Hematopoietic multipotent progenitor cell treated with erythropoietin and hydrocortisone succinate and interleukin-3 and kit ligand, for 8 days (in vitro differentiated cells): ENCODE measurements at places on chromosomes 5 and 9.

DNA sequence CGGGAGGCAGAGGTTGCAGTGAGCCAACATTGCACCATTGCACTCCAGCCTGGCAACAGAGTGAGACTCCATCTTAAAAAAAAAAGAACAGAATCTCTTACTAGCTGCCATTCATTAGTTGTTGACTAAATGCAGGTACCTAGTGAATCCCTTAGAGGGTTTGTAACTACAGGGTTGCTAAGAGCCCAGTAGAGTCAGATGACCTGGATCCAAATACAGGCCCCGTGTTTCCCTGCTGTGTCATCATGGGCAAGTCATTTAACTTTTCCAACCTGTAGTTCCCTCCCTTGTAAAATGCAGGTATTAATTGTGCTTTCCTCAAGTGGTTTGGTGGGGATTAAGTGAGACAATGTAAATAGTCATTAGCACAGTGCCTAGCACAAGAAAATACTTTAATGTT, 32.8 kb downstream of the PLAC8L1 start:
- DNase-seq, result no peak

GRCh38 chr5:62077823-62078550, 228.0 kb upstream of the KIF2A start:
- DNase-seq, result no peak

DNA sequence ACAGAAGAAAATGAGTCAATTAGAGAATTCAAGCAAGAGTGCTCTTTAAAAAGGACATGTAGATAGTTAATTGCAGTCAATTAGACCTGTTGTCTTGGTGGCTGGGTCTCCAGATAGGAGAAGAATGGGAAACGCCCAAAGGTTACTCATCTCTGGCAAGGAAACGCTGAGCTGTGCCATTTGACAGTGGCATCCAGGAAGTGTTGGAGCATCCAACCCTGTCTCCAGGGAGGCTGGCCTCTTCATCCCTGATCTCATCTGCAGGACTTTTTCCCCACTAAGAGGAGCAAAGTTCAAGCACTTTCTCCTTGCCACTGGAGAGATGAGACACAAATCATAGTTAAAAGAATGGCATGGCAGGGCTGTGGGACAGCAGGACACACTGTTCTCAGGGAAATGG, 111.7 kb upstream of the MSX2 start:
- no peak for DNase-seq

- no peak for DNase-seq
Observed at GRCh38 chr5:73515232-73515631, 17.0 kb downstream of the BTF3 start.

DNA sequence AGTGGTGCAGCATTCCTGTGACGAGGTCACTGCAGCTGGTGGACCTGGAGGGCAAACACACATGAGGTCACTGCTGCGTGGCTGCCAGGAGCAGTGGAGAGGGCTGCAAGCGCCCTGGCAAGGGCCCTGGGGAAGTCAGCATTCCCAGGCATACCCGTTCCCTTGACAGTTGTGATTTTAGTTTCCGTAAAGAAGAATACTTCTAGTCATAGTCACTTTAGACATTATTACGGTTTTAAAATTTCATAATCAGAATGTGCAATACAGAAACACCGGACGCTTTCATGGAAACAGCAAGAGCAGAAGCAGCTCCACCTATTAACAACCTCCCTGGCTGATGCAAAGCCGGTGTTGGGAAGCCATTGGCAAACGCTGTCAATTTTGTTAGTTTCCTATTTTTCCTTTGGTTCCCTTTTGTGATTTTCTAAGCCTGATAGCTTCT, 129.8 kb downstream of the GADD45G start:
- no peak for DNase-seq

DNA sequence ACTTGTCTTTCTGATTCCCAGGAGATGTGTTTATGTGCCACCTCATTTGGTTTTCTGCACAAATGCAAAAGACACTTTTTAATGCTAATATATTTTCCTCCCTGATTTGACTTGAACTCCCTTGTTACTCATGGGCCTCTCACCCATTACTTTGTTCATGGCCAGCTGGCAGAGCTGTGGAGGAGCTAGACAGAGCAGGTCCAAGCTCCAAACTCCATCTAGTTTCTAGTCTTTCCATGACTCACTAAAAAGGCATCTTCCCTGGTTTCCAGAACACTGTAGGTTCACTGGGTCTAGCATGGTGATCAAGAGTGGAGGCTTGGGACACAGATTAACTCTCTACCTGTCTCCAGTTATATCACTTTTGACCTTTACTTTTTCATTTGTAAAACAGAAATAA, 161.0 kb upstream of the SLC28A3 start:
- DNase-seq, result no peak

- DNase-seq, result no peak
Observed at GRCh38 chr9:90864779-90865178, 63.2 kb downstream of the SYK start.

DNA sequence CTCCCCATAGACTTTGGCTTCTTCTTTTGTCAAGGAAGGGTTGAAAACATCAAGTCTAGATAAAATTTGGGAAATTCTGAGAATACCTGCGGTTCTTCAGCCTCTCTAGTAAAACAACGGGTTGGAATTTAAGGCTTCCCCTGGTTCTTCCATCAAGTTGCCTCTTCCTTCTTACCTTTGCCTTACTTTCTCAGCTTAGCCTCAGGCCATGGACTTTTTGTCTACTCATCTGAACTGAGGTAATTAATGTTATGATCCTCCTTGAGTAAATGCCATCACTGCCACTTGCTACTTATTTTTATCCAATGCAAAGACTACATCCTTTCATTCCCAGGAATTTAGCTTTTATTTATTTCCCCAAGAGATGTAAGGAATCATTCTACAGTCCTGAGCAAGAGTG, 184.4 kb downstream of the MPDZ start:
- DNase-seq, result no peak

GRCh38 chr5:152288917-152289595, 116.0 kb downstream of the NMUR2 start:
- no peak for DNase-seq

GRCh38 chr9:130478736-130479575, 34.2 kb downstream of the ASS1 start:
- no peak for DNase-seq

- DNase-seq, result peak; percentile 51
Observed at GRCh38 chr5:150044329-150044681, 42.0 kb downstream of the CSF1R start.

GRCh38 chr9:109411069-109411761, 86.9 kb downstream of the PTPN3 start:
- no peak for DNase-seq

DNA sequence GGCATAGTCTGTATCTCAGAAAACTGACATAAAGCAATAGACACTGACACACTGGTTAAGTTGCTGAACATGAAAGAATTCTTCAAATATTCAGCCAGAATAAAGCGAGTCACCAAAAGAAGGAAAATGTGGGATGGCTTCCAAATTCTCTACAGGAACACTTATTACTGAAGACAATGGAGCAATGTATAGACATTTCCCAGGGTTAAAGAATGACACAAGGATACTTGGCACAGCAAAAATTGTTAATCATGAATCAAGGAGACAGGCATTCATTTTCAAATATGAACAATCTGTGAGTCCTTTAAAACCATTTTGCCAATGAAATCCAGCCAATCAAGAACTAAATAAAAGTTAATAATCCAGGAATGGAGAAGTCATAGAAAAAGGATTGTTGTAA, 92.5 kb downstream of the MTX3 start:
- DNase-seq, result no peak

DNA sequence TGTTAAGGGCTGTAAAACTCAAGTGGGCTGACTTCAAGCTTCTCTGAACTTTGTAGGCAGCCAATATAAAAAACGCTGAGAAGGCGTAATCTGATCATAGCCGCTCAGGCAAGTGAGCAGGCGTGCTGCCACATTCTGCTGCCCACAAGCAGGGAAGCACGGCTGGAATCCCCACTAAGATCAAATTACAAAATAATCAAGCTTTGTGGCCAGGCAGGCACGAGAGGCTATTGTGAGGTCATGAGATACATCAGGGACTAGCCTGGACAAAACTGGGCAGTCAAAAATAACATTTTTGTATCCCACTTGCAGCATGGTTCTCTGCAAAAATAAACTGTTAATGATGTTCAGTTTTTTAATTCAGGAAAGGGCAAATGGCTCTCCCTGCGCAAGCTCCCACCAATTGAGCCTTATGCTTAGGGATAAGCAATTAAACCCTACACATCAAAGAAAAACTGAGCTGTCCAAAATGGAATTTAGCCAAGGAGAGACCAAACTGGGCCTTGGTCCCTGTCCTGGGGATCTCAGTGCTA, 64.0 kb downstream of the POU5F2 start:
- peak; percentile 5 for DNase-seq

GRCh38 chr5:132322266-132322665, 28.1 kb downstream of the SLC22A4 start:
- no peak for DNase-seq

DNA sequence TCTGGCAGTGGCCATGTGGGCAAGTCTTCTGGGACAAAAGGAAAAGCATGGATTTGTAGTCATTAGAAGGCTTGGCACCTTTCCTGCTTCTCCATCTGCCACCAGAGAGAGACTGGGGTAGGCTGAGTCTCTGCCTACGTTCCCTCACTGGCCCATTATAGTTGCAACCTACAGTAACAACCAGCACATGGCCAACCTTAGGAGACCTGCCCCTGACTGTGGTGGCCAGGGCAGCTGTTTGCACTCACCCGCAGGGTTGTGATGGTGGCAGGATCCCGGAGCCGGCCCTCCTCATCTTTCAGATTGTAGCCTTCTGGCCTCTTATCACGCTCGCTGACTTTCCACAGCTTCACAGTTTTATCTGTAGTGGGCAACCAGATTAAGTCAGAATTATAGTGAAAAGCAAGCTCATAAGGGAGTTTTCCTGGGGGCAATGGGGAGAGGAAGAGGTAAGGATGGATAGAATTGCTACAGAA, 174.9 kb upstream of the GPR151 start:
- no peak for DNase-seq

DNA sequence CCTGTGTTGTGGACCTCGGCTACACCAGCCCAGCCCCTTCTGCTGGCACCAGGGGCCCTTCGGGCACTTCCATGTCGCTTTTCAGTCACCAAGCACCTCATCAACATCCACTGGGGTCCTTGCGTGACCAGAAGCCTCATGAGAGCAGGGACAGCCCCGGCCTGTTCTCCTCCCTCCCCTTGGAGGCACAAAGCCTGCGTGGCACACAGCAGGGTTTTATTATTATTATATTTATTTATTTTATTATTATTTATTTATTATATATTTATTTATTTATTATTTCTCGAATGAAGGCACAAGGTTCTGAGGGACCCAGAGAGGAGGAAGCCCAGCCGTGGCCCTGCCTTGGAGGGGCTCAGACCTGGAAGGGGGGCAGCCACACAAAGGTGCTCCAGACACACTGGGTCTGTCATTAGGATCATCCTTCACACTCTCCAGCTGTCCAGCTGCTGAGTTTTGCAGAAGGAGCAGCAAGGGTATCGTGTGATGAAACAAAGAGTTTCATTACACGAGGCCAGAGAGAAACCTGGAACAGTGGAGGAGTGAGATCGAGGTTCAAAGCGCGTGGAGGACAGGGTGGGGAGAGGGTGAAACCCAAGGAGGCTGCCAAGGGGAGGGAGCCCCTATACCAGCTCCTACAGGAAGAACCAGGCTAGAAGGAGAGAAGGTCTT, 5.2 kb downstream of the VAV2 start:
- no peak for DNase-seq

- no peak for DNase-seq
Observed at GRCh38 chr5:121969660-121970295, 8.0 kb downstream of the SRFBP1 start.

- no peak for DNase-seq
Observed at GRCh38 chr9:76984486-76984885, 35.0 kb upstream of the FOXB2 start.

GRCh38 chr9:138120072-138120471, 242.5 kb downstream of the CACNA1B start:
- no peak for DNase-seq

GRCh38 chr9:121895818-121896544, 197.1 kb downstream of the TTLL11 start:
- peak; percentile 46 for DNase-seq

DNA sequence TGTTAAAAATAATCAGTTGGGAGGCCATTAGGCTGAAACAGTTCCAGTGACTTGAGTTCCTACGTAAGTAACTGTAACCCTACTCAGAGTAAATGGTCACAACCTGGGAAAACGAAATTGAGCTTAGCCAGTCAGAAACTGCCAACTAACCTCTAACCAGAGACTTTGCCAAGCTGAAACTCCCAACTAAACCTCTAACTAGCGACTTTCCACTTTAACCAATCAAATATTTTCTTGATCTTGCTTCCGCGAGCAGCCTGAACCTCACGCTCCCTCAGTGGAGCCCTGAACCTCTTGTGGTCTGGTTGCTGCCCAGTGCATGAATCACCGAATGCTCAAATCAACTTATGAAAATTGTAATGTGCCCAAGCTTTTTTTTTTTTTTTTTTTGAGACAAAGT, 156.2 kb downstream of the MED10 start:
- no peak for DNase-seq

DNA sequence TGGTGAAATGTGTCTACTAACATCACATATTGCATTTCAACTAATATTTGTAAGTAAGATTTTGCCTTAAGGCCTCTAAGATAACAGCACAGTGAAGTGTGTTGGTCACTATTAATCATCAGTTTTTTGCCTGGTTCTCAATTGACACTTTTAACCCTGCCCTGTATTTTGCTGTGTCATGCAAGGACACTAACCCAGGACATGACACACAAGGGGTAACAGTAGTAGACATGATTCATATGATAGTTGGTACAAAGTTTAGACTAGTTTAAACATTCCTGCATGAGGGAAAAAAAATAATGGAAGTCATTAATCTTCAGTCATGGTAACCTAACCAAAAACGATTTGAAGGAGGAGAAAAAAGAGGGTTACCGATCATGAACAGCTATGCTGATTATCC, 207.0 kb downstream of the DEPDC1B start:
- DNase-seq, result peak; percentile 6

GRCh38 chr5:31413030-31413812, 118.7 kb downstream of the DROSHA start:
- DNase-seq, result no peak

DNA sequence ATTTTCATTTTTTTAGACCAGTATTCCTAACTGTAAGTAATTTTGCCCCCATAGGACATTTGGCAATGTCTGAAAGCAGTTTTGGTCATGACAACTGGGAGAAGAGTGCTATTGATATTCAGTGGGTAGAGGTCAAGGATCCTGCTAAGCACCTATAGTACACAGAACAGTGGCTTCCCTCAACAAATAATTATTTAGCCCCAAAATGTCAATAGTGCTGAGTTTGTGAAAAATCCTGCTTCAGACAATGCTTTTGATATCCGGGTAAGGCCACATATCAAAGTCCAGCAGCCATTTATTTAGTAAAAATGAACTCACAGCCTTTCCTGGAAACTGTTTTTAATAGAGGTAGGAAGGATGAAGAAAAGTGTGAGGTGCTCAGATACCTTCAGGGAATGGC, 8.1 kb upstream of the TARS1 start:
- no peak for DNase-seq
